GM04504 (cell line): ENCODE measurements at places on chromosomes 3 and 15.

- no peak for DNase-seq
Observed at GRCh38 chr3:151171145-151171757, 31.8 kb downstream of the GPR171 start.

- no peak for DNase-seq
Observed at GRCh38 chr3:39910826-39911464, 101.5 kb downstream of the MYRIP start.

DNA sequence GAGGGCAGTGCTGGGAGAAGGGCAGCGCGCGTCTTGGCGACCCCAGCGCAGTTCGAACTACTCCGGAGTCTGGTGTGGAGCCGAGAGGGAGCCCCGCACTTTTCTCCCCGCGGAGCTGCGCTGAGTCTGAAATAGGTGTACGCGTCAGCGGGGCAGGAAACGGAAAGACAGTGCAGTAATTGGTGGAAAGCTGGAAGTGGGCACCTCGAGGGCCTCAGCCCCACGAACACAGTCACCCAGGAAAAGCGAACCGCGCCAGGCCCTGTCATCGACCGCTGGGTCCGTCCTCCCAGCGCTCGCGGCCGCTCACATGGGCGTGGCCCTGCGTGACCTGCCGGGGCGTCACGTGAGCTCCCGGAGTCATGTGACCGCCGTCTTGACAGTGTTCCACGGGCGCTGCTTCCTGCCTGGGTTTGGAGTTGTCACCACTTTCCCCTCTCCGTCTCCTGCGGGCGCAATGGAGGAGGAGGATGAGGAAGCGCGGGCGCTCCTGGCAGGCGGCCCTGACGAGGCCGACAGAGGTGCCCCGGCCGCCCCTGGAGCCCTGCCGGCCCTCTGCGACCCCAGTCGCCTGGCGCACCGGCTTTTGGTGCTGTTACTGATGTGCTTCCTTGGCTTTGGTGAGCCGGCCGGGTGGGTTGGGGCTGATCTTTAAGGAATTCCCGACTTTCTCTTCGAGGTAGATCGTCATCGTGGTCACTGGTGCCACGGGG lies at the start of gene MFSD1:
MFSD1 (plus strand) TSS at position 359 of the 713 bp plus-strand sequence; CDS start at position 458, 99 bp downstream.
- peak; percentile 87 for DNase-seq

- DNase-seq = no peak
Observed at GRCh38 chr3:155070316-155070715, 9.8 kb upstream of the MME start.

GRCh38 chr3:152508705-152509104 lies 240.0 kb downstream of the MBNL1 start:
- no peak for DNase-seq

DNA sequence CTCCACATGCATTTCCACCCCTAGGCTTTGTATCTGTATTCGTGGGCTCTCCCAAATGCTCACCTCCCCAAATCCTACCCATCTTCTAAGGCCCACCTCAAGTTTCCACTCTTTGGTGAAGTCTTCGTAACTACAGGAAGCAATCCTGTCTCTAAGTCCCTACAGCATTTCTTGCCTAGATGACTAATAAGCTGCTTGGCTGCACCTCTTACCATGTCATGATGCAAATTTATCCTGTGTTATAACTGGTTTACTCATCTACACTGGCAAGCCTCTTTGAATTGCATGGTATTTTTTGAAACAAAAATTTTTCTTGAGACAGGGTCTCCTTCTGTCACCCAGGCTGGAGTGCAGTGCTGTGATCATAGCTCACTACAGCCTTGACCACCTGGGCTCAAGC lies 73.3 kb downstream of the SETMAR start:
- DNase-seq = no peak

DNA sequence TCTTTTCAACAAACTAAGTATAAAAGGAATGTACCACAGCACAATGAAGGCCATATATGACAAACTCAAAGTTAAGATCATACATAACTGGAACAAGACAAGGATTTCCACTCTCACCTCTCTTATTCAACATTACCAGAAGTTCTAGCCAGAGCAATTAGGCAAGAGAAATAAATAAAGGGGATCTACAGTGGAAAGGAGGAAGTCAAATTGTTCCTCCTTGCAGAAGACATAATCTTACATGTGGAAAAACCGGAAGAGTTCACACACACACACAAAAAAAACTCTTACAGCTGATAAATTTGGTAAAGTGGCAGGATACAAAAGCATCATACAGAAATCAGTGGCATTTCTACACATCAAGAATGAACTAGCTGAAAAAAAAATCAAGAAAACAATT lies 277.9 kb downstream of the MCTP2 start:
- no peak for DNase-seq

GRCh38 chr3:65284546-65284945 lies 596.7 kb upstream of the ADAMTS9 start:
- DNase-seq = no peak

DNA sequence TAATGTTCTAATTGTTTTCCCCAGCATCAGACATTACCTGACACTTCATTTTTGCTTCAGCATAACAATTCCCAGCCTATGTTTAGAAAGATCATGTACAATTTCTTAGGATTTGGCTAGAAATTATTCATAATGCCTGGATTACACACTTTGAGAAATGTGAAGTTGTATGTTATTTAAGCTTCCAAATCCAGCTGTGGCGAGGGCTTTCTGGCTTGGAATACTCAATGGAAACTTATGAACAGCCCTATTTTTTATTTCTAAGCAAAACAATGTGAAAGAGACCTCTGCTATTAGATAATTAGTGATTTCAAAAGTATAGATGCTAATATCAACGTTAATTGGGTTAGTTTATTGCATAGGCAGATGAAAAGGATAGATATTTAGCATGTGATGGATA lies 341.6 kb downstream of the ZNF385D start:
- no peak for DNase-seq
